ENCODE measurements at places on chromosomes 1 and 21. TPM values are rescaled to one million over a fixed set of nuclear protein-coding genes. Genes with fewer than 3 reads are reported as not detected.

Gene TMCO4
- 15.3 TPM for polyA plus RNA-seq

Gene SERPINC1
- not detected for polyA plus RNA-seq

- H3K4me3 ChIP-seq: no peak overlapping the region
- H3K27me3 ChIP-seq: no peaks in the 10 kb centered on the region
- no peak overlapping the region for H3K27ac ChIP-seq
- no peaks in the 10 kb centered on the region for H3K36me3 ChIP-seq
- DNase-seq: no peak
- peaks cover 14% of the 10 kb centered on the region for H3K4me1 ChIP-seq
These were observed 36.9 kb upstream of the EDEM3 start for GRCh38 chr1:184791550-184791900.

GRCh38 chr1:199084293-199084692 is 445.5 kb downstream of the PTPRC start:
- H3K4me1 ChIP-seq: peaks cover 12% of the 10 kb centered on the region
- no peaks in the 10 kb centered on the region for H3K27me3 ChIP-seq
- H3K36me3 ChIP-seq: no peaks in the 10 kb centered on the region

GRCh38 chr1:243561588-243562319 is 288.3 kb downstream of the AKT3 start:
- H3K27me3 ChIP-seq: no peaks in the 10 kb centered on the region
- no peak for DNase-seq
- H3K27ac ChIP-seq: no peak overlapping the region
- peaks cover 12% of the 10 kb centered on the region for H3K36me3 ChIP-seq
- H3K4me3 ChIP-seq: no peak overlapping the region
- H3K4me1 ChIP-seq: peaks cover 3% of the 10 kb centered on the region

- no peak overlapping the region for H3K4me3 ChIP-seq
- no peak for DNase-seq
- no peaks in the 10 kb centered on the region for H3K36me3 ChIP-seq
- H3K27ac ChIP-seq: no peak overlapping the region
- H3K27me3 ChIP-seq: peaks cover 4% of the 10 kb centered on the region
These were observed 160.1 kb upstream of the UBE2U start for GRCh38 chr1:64043288-64043687.
